ENCODE measurements at places on chromosomes 13 and 19.

DNA sequence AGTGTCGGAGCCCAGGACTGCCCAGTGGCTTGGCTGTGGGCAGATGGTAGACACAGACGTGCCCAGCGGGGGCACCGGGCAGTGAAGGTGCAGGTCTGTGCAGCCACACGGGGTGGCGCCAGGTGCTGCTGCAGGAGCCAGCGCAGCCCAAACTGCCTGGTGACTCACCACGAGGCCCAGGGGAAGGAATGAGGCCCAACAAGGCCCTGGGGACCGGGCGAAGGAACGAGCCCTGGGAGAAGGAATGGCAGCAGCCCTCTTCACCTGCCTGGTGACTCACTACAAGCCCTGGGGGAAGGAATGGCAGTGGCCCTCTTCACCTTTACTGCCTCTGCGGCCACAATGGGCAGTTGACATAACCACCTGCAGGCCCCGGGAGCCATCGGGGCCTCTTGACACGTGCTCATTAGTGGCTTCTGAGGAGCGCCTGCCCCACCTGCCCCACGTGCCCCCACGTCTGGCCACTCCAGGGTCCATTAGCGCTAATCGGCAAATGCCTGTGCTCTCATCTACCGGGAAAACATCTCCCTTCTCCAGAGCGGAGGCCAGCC, 9.3 kb downstream of the MED16 start:
- DNase-seq: no peak

DNA sequence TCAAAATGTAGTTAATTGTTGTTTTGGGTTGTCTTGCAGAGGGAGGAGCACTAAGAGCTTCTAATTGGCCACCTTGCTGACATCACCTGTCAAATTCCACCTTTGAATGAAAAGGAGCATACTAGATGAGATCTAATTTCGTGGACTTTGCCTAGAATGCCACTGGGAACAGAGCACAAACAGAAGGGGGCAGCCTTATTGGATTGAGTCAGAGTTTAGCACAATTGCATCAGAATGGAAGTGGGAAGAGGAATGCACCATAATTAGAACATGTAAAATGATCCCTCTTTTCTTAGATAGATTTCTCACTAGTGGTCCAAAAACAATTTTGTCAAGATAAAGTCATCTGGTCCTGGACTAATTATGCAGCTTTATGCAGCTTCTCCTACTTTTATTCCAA, 1552.2 kb downstream of the PCDH9 start:
- DNase-seq: no peak

DNA sequence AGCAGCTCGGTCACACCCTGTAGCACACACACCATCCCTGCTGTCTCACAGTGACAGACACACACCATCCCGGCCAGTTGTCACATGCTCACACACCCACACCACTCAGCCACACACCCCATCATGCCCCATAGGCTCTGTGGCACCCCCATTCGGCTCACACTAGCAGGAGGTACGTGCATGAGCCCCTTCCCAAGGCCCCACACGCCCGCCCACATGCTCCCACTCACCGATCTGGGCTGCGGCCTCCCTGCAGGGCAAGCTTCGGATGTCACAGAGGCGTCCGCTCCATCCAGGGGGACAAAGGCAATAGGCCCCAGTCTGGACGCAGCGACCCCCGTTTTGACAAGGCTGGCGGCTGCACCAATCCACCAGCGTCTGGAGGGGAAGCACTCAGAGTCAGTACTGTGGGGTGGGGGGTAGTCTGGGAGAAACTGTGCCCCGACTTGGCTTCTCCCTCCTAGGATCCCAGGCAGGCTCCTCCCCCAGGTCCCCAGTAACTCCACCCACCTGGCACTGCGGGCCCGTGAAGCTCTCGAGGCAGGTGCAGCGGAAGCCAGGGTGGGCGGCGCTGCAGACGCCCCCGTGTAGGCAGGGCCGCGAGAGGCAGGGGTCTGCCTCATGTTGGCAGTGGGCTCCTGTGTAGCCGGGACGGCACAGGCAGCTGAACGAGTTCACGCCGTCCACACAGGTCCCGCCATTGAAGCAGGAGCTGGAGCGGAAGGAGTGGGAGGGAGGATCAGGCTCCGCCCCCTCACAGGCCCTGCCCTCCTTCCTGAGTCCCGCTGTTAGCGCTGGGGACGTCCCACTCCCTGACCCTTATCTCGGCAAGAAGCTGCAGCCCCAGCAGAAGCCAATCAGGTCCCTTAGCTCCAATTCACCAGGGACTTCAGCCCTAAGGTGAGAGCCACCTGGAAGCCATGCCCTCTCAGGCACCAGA, 20.1 kb downstream of the NOTCH3 start:
- DNase-seq: no peak

DNA sequence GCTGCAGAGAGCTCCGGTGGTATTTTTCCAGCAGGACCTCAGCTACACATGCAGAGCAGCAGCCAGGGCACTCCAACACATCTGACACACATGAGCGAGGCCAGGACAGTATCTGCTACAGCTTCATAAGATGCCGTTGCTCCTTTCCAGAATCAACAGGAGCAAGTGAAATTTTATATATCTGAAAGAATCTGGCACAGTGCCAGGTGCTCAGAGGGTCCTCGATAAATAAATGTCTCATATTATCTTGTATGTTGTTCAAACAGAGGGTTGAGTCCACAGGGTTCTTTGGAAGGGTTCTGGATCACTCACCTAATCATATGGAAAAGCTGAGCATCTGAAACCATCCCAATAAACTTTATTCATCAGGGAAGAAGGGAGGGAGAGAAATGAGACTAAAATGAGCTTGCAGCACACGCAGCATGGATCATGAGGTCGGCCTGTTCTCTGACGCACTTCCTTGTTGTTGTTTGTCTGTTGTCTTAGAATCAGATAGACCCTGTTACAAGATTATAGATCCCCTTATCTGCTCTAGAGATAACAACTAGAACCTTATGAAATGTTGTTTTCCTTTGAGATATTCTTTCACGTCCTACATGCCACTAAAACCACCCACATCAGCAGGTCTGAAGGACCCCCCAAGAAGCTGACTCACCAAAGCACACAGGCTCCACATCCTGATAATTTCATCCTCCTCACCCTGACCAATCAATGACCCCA, 3.2 kb upstream of the METTL21C start:
- DNase-seq: no peak

DNA sequence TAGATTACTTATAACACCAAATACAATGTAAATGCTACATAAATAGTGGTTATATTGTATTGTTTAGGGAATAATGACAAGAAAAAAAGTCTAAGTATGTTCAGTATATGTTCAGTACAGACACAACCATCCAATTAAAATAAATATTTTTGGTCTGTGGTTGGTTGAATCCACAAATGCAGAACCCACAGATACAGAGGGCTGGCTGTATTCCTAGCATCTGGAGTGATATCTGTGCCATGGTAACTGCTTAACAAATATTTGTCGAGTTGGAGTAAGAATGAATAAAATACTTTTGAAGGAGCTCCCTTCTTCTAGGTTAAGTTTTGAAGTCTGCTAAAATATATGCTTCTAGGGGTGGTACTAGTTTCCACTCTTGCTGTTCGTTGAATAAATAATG, 241.0 kb downstream of the KLF5 start:
- DNase-seq: no peak

DNA sequence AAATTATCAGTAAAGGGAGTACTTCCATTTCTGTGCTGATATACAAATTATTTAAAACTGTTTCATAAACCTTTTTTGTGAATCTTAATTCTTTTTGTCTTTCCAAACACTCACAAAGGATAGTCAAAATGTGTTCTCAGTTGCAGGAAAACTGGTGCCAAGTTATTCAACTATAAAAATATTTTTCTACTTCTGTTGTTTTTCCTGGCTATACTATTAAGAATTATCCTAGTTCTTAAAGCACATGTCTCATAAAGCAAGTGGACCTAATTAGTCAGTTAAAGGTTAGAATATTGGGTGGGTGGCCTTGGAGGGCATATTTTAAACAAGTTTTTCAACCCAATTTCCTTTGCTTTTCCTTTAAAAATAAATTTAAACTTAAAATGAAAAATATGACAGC, 1460.3 kb upstream of the SLC10A2 start:
- no peak for DNase-seq

DNA sequence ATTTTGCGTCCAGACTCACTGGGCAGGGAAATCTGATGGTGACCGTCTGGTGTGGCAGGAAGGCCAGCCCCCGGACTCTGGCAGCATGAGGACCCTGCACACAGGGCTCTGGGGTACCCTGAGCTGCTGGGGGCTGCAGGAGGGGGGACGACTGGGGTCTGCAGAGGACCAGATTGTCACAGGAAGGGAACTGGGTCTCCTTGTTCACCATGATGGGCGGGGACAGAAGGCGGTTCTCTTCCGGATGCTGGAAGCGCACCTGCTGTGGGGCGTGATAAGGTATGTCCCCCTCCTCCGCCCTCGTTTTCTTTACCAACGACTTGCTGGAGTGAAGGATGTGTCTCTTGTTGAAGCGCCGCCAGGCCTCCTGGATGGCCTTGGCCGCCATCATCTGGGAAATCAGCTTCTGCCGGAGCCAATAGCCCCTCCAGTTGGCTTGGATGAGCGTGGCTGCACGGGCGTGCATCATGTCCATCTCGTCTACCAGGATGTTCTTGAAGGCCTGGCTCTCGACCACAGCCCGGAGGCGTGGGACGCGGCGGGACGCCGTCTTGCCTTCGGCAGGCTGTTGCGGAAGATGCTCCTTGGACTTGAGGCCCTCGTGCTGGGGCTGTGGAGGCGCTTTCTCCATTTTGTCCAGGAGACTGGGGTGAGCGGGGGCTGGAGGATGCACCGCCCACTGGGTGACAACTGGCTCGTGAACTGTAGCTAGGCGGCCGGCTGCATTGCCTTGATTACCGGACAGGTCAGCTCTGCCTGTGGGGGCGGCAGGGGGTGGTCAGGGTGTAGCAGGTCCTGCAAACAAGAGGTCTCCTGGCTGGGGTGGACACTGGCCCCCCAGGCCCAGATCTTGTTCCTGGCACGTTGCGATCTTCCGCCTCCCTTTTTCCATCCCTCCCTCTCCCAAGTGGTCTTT, 7.2 kb downstream of the IQCN start:
- DNase-seq: no peak

DNA sequence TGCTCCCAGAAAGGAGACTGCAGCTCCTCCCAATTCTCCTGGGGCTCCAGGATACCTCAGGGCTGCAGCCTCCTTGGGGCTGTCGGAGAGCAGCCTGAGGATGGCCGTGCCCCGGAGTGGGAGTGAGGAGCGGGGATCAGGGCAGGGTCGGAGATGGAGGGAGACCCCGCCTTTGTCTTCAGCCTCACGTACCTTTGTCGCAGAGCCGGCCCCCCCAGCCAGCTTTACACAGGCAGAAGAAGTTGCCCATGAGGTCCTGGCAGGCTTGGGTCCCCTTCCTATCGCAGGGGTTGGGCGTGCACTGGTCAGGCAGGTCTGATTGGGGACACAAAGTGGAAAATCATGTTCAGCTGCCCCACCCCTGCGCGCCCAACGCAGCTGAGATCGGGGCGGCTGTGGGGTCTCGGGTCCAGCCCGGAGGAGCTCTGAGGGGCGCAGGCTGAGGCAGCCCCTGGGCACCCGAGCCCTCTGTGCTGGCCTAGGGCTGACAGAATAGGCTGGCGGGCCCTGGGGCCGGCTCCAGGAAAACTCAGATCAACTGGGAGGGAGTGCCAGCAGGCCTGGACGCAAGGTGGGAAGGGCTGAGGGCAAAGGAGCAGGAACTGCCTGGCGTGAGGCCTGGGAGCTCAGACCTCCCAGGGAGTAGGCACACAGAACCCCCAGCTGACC, 24.2 kb downstream of the GAS6 start:
- no peak for DNase-seq

DNA sequence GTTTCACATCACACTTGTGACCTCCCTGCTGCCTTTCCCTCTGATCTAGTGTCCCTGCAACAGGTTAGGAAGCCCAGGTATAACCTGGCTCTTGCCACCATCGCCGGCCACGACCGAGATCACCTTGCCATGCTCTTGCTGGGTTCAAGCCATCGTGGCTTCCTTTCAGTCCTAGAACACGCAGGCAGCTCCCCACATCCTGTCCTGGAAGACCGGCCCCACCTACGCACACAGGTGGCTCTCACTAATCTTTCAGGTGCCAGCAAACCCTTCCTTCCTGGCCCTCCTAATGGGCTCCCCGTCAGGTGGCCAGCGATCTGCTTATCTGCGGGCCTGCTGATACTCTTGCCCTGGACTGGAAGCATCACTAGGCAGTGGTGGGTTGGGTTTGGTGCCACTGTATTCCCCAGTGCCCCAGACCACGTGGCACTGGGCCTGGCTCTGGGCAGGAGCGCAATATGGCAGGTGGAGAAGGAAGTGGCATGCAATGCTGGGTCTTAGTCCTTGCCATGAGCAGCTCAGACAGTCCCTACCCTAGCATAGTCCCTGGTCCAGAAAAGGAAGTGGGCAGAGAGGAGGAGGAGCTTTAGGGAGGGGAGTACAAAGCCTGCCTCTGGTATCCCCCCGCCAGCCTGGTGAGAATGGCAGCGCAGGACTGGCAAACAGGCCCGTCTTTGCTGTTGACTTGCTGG, 11.8 kb downstream of the PPP1R37 start:
- no peak for DNase-seq

GRCh38 chr13:42478531-42479156, 95.3 kb upstream of the TNFSF11 start:
- DNase-seq: no peak

Measured in activated CD8-positive, alpha-beta memory T cell treated with anti-CD3 and anti-CD28 coated beads for 4 hours (primary cell).